ENCODE measurements at places on chromosomes 1 and 21.

- DNase-seq, result no peak
Measured at GRCh38 chr21:45226540-45227326, 61.0 kb downstream of the POFUT2 start.

DNA sequence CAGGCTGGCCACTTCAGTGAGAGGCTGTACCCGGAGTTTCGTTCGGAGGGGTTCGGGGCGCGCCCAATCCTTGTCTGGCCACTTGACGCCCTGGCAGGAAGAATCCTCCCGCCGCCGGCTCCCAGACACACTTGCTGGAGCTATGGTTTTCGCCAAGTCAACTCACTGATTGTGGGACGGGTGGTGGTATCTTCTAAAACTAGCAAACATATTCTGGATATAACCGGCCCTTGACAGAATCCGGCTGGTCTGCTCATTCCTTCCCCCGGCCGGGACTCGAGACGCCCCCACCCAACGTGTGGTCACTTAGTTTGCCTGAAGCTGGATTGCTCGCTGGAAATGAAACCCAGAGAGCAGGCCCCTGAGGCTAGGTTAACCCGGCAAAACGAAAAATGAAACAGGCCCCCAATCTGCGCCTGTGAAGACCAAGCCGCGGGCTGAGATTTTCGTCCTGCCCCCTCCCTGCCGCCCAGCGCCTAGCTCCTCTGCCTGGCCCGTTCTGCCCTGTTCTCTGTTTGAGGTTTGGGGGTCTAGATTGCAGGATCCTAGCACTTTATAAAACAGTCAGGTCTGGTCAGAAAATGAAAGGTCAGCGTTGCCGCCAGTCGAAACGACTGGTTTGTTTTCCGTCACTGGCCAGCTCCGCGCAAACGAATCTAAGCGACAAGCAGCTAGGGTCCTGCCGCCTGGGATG, 4.6 kb downstream of the GFI1 start:
- no peak for DNase-seq

DNA sequence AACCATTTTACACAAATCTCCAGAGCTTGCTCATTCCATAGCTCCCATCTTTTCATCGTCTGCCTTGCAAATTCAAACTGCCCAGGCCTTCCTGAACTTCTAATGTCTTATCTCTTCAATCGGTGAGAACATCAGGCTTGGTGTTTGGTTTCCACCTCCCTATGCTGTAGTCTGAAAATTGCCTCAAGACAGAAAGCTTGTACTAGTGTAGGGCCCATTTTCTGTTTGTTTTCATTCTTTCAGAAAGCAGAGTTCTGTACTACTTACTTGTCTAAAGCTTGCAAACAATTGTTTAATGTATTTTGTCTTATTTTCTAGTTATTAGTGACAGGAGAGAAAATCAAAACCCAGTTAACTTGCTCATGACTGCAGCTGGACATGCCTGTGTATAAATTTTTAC, 16.8 kb downstream of the HOOK1 start:
- DNase-seq, result no peak

GRCh38 chr21:25556091-25556490, 51.2 kb downstream of the MRPL39 start:
- no peak for DNase-seq

GRCh38 chr1:158008630-158009029, 15.2 kb downstream of the KIRREL1 start:
- DNase-seq, result no peak

- peak; percentile 56 for DNase-seq
Measured at GRCh38 chr1:247435030-247435758, 19.2 kb downstream of the NLRP3 start.

DNA sequence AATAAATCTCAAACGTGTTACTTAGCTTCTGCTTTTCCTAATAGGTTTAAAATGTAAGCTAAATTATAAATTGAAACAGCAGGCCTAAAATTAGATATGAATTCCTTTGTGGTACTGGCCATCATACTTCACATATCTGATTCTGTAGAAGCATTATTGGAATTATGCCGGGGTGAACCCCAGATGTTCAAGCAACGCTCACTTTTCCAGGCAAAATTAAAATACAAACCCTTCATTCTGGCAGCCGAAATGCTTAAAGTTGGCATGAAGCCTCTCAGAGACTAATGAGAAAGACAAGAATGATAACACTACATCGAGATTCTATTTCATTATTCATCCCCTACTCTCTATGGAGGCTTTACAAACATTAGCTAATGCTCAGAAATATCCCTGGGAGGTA, 1352.7 kb upstream of the ADGRL2 start:
- no peak for DNase-seq

GRCh38 chr1:240610636-240611035, 1.3 kb downstream of the GREM2 start:
- DNase-seq, result no peak

GRCh38 chr1:184943998-184944397, 30.3 kb downstream of the NIBAN1 start:
- no peak for DNase-seq

- DNase-seq, result no peak
Measured at GRCh38 chr1:78577257-78578100, 42.8 kb upstream of the IFI44L start.

- no peak for DNase-seq
Measured at GRCh38 chr1:174550296-174550695, 102.5 kb downstream of the GPR52 start.

GRCh38 chr1:232650845-232651244, 20.9 kb upstream of the SIPA1L2 start:
- no peak for DNase-seq

DNA sequence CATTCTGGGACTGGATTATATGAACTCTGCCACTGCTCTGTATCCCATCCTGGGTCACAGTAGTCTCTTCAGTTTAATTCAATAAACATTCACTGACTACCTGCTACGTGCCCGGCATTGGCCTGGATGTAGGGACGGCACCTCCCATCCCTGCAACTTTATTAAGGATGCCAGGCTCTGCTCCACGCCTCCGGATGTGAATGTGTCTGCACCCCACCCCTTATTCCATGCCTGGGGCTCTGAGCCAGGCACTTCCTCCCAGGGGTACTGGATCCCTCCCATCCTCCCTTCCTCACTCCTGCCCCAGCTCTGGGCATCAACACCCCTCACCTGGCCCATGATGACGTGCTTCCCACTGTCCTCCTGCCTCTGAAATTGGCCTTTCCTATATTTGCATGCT, 53.7 kb downstream of the KCNN3 start:
- DNase-seq, result no peak

- DNase-seq, result no peak
Measured at GRCh38 chr1:23473037-23473800, 10.8 kb downstream of the ASAP3 start.

DNA sequence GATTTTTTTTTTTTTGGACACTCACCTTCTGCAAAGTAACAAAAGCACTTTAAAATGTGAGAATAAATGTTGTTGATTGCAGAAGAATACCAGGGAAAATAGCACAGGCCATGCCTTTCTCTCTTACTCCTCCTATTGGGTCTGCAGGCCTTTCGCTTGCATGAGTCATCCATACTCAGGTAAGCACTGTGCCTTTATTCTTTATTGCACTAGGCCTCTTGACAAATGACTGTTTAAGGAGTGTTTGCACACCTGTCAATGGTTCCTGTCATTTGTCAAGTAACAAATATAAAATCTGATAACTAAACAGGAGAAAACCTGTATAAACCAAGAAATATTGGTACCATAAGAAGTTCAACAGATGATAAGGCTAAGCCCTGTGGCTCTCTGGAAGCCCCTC, 106.5 kb downstream of the RGS7 start:
- DNase-seq, result no peak

- DNase-seq, result no peak
Measured at GRCh38 chr21:41606706-41607105, 98.7 kb upstream of the TMPRSS2 start.

DNA sequence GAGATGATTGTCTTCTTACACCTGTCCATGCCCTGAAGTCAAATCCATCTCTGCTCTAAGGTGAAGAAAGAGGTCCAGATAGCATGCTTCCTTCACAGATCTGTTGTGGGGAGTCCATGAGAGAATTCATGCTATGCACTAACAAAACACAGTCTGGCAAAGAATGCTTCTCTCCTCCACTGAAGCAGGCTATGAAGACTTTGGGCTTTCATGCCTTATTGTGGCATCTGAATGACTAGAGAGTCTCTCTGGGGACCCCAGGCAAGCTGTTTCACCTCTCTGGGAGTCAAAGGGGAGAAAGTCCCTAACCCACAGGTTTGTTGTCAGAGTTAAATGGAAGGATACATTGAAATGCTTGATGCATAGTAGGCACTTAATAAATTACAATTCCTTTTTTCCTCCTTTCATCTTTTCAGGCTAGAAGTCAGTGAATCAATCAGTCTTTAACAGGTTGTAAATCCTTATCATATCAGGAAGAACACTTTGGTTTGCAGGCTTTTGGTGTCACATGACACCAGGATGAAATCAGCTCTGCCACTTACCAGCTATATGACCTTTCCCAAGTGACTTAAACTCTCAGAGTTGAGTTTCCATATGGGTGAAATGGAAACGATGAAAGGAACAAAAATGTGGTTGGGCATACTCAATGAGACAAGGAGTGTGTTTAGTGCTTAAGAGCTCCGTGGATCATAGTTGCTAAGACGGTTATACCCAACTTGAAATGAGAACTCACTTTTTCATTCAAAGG, 200.1 kb upstream of the DAB1 start:
- no peak for DNase-seq

GRCh38 chr1:69263921-69264391, 303.8 kb upstream of the LRRC7 start:
- no peak for DNase-seq

GRCh38 chr1:150762552-150762951, 3.0 kb downstream of the CTSS start:
- no peak for DNase-seq

GRCh38 chr1:228332797-228333738, 73.6 kb downstream of the TRIM11 start:
- no peak for DNase-seq

- no peak for DNase-seq
Measured at GRCh38 chr1:208203127-208203847, 40.9 kb downstream of the PLXNA2 start.

DNA sequence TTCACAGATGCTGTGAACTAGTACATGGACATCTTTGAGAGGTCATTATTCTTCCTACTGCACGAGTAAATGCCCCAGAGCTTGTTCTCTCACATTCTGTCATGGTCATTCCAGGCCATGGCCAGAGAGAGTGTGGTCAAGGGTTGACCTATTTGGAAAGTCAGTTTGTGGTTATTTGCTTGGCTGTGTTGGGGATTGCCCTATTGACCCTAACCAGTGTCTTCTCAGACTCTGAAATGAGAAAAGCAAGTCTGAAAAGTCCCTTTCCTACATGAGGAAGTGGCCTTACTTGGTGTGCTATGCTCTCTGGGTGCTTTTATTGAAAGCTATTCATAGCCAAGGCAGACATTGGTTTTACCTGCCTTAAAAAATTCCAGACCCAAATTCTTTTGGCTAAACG, 26.6 kb downstream of the CLIC6 start:
- DNase-seq, result peak; percentile 75

- DNase-seq, result no peak
Measured at GRCh38 chr1:205930799-205931281, 12.4 kb downstream of the SLC26A9 start.

- DNase-seq, result no peak
Measured at GRCh38 chr1:112618721-112619517, at the start of gene ST7L. ST7L (minus strand) TSS chr1:112619141; CDS start chr1:112619113, 28 bp downstream.

- DNase-seq, result no peak
Measured at GRCh38 chr1:177306019-177306415, 135.3 kb downstream of the BRINP2 start.

DNA sequence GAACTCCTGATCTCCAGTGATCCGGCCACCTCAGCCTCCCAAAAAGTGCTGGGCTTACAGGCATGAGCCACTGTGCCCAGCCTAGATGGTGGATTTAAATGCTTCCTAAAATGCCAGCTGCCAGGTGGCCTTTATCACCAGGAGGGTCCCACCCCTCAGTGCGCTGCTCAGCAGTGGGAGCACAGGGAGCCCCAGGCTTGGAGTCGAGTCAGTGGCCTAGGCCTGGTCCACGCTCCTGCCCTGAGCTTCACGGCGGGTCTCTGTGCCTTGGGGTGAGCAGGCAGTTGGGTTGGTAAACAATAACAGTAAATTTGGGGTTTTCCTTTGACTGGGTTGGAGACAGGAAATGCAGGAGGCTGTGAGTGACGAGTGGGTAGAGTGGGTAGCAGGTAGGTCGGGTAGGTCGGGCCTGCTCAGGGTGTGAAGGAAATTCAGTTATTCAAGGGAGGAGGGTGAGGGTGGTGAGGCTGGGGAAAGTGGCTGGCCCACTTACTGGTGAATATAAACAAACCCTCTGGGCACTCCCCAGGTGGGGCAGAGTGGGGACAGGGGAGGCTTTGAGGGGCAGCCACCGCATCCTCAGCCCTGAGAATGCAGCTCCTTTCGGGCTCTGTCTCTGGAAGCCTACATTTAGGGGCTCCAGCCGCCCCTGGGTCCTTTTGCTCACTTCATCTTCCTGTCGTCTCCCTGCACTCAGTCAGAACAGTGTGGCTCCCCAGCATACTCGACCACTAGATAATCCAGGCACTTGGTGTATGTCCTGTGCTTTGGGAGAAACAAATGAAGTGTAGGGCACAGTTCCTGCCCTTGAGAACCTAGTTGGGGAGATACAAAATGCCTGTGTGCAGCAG, 33.5 kb upstream of the IL19 start:
- DNase-seq, result no peak

GRCh38 chr1:205774198-205775014, 876 bp downstream of the RAB29 start:
- peak; percentile 58 for DNase-seq

DNA sequence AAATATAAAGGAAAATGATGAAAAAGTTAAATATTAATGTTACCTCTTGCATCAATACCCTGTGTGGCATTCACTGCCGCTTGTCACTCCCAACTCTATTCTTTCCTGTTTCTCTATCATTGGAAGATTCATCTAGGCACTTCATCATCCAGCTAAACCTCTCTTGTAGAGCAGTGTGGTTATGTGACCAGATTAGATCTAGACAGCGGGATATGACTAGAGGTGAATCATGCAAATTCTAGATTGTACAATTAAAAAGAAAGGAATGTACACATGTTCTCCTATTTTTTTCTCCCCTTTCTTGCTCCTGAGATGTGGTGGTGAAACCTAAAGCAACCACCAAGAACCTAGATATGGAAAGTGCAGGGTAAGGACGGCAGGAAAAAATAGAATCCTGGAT, 174.1 kb downstream of the LBR start:
- no peak for DNase-seq

DNA sequence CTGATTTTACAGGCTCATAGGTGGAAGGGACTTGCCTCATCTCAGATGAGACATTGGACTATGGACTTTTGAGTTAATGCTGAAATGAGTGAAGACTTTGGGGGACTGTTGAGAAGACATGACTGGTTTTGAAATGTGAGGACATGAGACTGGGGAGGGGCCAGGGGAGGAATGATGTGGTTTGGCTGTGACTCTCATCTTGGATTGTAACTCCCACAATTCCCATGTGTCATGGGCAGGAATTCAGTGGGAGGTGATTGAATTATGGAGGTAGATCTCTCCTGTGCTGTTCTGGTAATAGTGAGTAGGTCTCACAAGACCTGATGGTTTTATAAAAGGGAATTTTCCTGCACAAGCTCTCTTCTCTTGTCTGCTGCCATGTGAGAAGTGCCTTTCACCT, 20.8 kb downstream of the SCYL3 start:
- no peak for DNase-seq
